ENCODE measurements at places on chromosomes 13 and 19.

DNA sequence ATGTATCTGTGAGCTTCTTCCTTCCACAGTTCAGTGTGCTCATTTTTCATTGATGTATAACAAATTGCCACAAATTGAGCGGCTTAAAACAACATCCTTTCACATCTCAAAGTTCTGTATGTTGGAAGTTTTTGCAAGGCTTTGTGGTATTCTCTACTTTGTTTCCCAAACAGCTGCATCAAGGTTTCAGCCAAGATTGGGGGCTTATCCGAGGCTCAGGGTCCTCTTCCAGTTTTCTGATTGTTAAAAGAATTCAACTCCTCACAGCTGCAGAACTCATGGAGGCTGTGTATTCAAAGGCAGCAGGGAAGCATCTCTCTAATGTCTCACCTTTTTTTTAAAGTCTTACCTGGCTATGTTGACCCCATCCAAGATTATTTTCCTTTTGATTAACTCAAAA lies 1369.8 kb downstream of the PCDH9 start:
- no peak for DNase-seq

- no peak for DNase-seq
Measured at GRCh38 chr13:49395451-49395865, 48.4 kb downstream of the CAB39L start.

DNA sequence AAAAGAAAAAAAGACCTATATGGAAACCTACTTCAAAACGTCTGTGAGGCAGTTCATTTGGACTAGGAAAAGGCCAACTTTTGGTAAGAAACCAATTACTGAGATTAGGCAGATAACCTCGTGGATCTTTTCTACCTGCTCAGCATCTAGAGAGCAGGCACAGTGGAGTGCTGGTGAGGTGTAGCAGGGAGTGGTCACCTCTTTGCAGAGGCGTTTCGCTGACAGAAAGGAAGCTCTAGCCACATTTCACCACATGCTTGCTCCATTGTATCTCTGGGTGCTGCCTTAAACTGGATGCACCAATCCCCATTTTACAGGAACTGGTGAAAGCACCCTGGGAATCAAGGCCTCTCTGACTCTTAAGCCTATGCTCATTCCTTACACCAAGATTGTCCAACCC lies 360.5 kb downstream of the LIG4 start:
- no peak for DNase-seq

DNA sequence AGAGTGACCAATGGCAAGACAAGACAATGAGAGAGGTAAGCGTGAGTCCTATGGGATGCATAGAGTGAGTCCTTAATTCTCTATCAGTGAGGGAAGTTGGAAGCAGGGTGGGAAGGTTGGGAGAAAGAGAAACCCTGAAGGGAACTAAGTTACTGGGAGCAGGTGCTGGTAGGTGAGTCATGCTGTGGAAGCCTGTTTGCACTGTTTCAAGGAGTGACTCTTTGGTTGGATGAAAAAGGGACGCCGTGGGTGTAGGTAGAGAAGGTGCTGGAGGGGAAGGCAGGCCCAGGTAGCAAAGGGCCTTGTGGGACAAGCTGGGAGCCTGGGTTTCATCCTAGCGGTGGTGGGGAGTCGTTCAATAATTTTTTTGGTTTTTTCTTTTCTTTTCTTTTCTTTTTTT lies 21.9 kb downstream of the IGFL1 start:
- no peak for DNase-seq

- no peak for DNase-seq
Measured at GRCh38 chr13:101516262-101516661, 63.8 kb downstream of the ITGBL1 start.

DNA sequence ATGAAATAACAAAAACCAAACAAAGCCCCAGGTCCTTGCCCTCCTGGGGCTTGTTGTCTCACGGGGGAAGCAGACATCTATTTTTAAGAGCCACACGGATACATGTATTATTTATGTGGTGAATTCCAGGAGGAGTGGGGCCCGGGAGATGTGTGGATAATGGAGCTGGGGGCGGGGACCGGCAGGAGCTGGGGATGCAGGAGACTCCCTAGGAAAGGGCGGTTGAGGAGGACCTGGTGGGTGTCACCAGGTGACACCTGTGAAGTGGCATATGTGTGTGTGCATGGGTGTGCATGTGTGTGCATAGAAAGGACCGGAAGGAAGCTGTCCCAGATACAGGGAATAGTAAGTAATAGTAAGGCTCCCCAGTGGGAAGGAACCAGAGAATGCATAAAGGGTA lies 148.9 kb downstream of the URI1 start:
- no peak for DNase-seq

- DNase-seq: no peak
Measured at GRCh38 chr13:23811366-23812062, 77.7 kb downstream of the MIPEP start.

- no peak for DNase-seq
Measured at GRCh38 chr13:62767473-62767872, 1351.8 kb upstream of the PCDH20 start.

DNA sequence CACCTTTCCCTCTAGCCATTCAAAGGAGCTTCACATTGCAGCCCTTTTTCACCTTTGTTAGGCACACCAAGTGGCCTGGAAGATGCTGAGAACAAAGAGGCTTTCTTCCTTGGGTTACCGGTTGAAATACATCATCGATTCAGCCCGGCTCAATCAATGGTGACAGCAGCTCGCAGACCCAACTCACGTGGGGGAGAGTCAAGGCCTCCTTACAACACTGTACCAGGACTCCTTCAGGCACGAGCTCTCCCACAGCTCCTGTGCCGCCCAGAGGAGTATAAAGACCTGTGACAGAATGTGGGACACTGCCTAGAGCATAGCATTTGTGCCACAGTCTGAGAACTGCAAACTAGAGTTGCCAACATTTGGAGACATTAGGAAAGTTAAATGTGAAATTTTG lies 3.9 kb upstream of the LRRC63 start:
- DNase-seq: no peak

Measured in NCI-H526 treated with DMSO at 0.1 percent for 48 hours (cell line).